ENCODE measurements at places on chromosomes 11 and 22.

GRCh38 chr11:65404210-65404609 is 17.8 kb downstream of the FRMD8 start:
- DNase-seq = no peak

DNA sequence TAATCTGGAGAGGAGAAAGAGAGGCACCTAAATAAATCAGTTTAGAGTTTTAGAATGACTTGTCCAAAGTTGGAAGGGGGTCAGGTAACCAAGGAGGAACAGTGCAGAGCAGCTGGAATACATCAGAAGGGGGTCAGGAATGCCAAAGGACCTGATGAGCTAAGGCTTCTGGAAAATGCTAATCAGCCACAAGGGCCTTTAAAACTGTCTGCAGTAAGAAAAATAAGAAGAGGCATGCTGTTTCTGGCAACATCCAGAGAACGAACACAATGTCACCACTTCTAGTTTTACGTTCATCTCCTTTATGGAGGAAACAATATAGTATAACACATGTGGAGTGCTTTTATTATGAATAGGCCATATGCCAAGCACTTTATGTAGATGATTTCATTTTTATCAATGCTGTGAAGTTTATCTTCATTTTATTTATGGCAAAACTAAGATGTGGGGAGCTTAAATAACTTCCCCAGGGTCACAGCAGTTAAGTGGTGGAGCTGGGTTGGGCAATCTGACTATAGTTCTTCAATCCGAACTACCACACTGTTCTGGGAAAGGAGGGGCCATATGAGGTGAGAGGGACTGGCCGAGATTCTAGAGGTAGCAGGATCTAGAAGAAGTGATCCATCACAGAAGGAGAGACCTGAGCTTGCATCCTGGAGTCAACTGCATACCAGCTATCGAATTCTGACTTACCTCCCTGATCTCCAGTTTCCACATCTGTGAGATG is 22.6 kb downstream of the ACO2 start:
- DNase-seq = no peak

- DNase-seq = no peak
Observed at GRCh38 chr11:46666516-46666915, 33.9 kb downstream of the ARHGAP1 start.

DNA sequence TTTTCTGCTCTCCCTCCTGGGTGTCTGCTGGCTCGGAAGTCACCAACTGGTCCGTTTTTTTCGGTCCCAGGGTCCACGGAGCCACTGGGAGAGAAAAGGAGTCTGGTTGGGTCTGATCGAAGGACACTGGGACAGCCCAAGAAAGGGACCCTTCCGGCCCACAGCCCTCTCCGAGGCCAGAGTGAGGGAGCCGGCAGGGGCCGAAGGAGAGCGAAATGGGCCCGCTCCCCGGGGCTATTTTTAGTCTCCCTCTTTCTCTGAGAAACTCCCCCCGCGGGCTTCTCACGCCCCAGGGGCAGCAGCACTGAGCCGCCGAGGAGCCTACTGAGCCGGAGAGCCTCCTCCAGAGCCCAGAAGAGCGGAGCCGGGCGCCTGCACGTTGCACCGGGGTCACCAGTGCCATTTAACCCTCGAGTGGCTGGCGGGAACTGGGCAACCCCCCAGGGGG is 1.9 kb downstream of the ESAM start:
- no peak for DNase-seq

- DNase-seq = no peak
Observed at GRCh38 chr11:81010631-81011030, 1569.8 kb upstream of the TENM4 start.

- no peak for DNase-seq
Observed at GRCh38 chr11:102306048-102306597, 11.2 kb upstream of the BIRC3 start.

GRCh38 chr11:12411806-12412727 is 34.7 kb downstream of the PARVA start:
- peak; percentile 80 for DNase-seq

DNA sequence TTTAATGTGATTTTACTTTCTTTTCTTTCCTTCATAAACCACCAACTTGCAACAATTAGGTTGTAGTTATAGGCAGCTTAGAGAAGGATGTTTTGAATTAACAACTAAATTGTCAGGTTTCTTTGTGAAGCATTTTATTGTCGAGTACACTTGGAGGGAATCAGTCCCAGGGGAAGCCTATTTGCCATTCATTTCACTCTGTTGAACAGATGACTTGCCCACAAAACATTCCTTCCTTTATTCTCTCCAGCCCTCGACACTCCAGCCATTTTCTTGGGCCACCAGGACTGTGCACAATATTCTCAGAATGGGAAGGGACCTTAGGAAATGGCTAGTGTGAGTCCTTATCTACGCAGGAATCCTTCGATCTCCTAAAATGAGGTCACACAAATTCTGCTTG is 620.6 kb downstream of the SOX6 start:
- no peak for DNase-seq

GRCh38 chr11:12840871-12841660 is 166.8 kb downstream of the TEAD1 start:
- no peak for DNase-seq

- no peak for DNase-seq
Observed at GRCh38 chr11:125954945-125955640, 9.2 kb downstream of the VSIG10L2 start.

DNA sequence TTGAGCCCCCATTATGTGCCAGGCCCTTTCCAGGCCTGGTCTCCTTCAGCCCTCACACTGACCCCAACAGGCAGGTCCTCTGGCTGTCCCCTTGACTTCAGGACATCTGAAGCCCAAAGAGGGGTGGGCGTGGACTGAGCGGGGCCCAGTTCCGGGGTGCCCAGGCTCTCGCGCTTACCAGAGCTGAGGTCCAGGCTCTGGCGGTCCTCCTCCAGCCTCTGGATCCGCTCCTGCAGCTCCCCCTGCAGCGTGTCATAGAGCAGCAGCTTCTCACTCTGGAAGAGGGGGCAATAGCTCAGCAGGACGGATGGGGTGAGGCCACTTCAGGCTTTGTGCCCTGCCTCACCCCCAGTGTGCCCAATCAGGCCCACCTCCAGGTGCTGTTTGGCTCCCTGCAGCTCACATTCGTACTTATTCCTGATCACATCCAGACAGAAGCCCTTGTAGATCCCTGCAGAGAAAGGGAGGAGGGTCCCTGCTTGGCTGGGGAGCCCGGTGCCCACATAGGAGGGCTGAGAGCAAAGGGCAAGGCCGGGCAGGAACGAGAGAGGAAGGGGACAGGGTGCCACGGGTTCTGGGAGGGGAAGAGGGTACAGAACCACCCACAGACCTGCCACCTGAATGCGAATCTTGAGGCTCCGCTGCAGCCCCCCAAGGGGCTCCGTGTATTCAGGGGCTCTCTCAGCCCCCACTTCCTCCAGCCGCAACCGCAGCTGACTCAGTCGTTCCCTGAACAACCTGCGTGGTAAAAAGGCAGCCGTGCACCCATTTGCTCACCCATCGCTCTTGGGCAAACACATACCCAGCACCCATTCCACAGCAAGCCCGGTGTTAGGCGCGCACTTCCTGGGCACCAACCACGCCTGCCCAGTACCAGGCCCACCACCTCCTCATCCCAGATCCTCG is 4.1 kb downstream of the BRMS1 start:
- DNase-seq = no peak

GRCh38 chr11:116333001-116333535 is 439.7 kb downstream of the BUD13 start:
- DNase-seq = no peak

DNA sequence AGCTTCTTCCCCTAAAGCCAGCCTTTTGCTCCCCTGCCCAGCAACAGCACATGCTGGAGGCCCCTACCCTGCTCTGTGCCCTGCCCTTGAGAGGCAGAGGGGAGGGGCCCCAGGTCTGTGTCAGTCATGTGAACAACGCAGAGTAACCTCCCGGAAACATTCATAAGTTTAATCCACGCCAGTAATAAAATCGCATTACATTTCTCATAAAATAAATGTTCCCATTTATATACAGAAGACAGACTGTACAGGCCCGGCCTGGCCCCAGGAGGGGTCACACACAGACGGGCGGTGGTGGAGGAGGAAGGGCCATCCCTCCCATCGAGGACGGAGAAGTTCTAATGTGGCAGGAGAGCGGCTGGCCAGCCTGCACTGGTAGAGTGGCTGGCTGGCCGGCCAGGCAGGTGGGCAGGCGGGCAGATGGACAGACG is 39.5 kb downstream of the LMO1 start:
- no peak for DNase-seq

DNA sequence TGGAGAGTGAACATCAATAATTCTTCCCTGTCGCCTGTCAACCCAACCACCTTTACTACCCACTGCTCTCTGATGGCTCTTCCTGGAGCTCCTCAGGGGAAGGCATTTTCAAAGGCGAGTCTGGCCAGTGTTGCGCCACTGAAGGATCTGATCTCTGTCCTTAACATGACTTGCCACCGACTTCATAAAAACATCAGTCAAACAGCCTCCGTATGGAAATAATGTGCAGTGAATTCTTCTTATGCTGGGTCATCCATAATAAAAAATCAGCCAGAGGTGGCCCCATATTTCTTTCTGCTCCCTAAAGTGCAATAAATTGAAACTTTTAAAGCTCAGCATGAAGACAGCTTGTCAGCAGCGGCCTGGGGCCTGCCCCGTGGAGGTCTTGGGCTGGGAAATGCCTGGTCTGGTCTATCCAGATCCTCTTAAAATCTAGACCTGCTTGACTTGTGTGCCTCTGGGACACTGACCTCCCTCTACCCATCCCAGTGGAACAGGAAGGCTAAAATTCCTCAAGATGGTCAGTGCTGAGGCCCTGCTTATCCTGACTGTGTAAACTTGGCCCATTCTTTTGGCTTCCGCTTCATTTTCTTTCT is 199.5 kb downstream of the MYO18B start:
- DNase-seq = no peak

GRCh38 chr11:114166362-114166761 is 106.9 kb downstream of the ZBTB16 start:
- no peak for DNase-seq

GRCh38 chr11:102360681-102361080 is 13.7 kb downstream of the BIRC2 start:
- no peak for DNase-seq

GRCh38 chr11:11381471-11382105 is 28.5 kb upstream of the CSNK2A3 start:
- no peak for DNase-seq

DNA sequence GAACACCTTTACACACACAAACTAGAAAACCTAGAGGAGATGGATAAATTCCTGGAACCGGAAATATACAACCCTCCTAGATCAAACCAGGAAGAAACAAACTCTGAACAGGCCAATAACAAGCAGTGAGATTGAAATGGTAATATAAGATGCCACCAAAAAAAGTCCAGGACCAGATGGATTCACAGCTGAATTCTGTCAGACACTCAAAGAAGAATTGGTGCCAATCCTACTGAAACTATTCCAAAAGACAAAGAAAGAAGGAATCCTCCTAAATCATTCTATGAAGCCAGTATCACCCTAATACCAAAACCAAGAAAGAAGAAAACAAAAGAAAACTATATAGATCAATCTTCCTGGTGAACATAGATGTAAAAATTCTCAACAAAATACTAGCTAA is 33.9 kb downstream of the PIWIL3 start:
- DNase-seq = no peak

DNA sequence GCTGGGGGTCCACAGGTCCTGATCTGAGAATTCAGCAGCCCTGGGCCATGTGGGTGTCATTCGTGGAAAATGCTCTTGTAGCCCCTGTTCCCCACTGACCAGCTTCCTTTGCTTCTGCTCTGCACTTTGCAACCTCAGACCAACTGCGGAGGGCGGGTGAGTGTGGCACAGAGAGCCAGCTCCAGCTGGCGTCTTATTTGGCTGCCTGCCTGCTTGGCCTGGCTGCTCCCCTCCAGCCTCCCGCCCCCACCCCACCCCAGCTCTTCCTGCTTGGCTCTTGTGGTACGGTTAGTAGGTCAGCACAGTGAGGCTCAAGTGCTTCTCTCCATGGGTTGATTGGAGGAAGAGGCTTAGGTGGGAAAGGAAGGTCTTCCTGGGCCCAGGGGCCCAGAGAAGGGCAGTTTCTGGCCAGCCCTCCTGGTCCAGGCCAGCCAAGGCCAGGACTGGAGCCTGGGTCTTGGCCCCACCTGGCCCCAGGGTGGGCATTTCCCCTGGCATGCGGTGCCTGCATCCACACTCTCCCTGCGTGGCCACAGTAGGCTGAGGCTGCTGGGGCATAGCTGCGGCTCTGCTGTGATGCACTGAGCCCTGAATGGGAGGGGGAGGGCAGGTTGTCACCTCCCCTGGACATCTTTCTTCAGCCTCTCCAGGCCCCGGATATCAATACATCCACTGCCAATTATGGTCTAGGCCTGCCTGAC is 26.5 kb downstream of the MYO7A start:
- DNase-seq = peak; percentile 66

GRCh38 chr22:45284705-45285262 is at the start of gene UPK3A:
UPK3A (plus strand) TSS chr22:45284949; CDS start chr22:45285014, 65 bp downstream.
- no peak for DNase-seq

DNA sequence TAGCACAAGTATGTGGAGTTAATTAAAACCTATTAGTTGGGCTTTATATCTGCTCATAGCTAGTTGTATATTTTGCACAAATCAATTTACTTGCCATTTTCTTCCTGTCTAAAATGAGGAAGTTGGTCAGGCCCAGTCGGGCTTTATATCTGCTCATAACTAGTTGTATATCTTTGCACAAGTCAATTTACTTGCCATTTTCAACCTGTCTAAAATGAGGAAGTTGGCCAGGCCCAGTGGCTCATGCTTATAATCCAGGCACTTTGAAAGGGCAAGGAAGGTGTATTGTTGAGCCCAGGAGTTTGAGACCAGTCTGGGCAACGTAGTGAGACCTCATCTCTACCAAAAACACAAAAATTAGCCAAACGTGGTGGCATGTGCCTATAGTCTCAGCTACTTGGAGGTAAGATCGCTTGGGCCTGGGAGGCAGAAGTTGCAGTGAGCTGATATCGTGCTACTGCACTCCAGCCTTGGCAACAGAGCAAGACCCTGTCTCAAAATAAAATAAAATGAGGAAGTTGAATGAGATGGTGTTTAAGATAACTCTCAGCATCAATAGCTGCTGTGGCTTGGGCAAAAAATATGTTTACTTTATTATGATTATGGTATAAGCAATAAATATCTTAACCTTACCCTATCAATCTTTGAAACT is 1558.6 kb upstream of the RAG2 start:
- no peak for DNase-seq

GRCh38 chr11:112835591-112836255 is 125.5 kb upstream of the NCAM1 start:
- no peak for DNase-seq

DNA sequence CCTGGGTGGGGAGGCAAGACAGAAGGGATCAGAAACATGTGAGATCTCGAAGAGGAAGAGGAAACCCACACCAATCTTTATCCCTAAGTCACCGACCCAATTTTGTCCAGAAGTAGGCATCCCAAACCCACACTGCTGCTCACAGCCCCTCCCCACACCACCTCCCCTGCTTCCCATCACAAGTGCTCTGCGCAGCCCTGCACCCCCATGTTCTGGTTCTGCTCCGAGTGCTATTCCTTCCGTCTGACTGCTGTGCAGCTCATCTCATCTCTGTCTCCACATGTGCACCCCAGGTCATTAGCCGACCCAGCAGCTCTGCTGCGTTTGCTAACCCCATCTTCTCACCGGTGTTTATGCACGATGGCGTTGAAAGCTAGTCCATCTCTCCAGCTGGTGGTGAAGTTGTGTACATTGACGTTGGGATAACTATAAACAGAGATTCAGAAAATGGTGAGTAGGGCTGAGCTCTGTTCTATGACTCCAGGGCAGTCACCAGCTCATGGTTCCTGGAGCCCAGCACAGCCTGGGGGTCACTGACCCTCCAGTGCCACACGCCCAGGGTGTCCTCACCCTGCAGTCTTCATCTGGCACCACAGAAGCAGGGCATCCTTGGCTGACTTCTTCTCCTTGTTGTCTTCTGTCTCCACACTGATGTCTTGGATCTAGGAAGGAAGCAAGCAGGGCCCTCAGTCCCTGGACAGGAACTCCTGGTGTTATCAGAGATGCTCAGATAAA is 15.1 kb downstream of the SPTBN2 start:
- DNase-seq = no peak

- no peak for DNase-seq
Observed at GRCh38 chr11:84243629-84244263, 957.6 kb upstream of the CCDC90B start.

Data from NCI-H446 (cell line).